Forelimb muscle (tissue), 1 donor: ENCODE measurements at places on chromosomes 7 and 10.

GRCh38 chr10:93815304-93816096 is 57.8 kb downstream of the LGI1 start:
- DNase-seq, result no peak

- no peak for DNase-seq
These were observed 9.1 kb upstream of the DENND2A start for GRCh38 chr7:140649556-140650205.

DNA sequence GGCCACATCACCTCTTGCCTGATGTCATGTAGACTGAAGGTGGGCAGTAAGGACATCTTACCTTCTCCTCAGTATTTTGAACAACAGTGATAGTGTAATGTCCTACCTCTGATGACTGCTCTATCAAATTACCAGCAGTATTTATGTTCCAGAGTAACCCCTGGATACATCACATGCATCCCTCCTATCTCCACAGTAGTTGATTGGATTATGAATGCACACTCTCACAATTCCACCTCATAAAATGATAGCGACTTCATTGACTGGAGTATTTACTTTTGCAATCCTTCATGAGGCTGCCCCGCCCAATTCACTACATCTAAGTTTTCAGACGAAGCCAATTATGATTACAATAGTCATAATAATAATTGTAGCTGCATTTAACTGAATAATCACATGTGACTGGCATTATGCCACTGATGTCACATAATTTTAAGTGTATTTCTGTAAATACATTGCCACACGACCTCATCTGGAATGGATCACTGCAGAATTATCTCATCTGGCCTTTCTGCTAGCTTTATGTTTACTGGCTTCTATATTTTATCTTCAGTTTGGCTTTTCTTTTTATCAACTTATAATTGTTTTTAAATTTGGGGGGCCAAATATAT is 268.9 kb downstream of the SLC25A13 start:
- no peak for DNase-seq

- no peak for DNase-seq
These were observed 2.1 kb downstream of the CPED1 start for GRCh38 chr7:120990468-120991118.

DNA sequence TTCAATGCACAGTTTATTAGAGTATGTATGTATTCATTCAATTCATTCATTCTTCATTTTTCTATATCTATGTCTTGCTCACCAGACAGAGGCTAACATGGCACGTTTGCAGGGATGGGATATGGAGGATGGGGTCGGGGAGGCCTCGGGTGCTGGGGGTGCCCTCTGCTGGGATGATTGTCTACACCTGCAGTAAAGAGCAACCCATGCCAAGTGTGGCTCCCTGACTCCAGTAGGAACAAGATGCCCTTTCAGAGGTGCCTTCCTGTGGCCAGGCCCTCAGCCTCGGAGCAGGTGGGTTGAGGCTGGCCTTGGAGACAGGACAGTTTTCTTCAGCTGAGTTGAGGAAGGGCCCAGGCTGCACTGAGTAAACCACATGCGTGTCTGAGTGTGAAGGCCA is 157.2 kb downstream of the SH2D4B start:
- no peak for DNase-seq

DNA sequence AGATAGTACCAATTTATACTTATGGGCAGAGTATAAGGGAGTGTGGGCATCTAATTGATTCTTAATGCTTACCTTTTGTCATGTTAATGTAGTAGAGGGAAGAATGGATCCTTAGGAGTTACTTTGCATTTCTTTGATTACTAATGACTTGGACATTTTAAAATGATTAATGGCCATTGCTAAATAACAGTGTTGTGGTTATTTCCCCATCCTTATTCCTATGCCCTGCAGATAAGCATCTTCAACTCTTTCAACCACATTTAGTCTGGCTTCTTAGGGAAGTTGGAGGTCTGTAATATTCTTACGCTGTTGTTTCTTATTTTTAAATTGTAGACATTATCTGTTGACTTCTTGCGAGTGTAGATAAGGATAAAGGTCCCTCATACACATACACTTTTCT is 37.2 kb downstream of the KAT6B start:
- DNase-seq, result no peak

DNA sequence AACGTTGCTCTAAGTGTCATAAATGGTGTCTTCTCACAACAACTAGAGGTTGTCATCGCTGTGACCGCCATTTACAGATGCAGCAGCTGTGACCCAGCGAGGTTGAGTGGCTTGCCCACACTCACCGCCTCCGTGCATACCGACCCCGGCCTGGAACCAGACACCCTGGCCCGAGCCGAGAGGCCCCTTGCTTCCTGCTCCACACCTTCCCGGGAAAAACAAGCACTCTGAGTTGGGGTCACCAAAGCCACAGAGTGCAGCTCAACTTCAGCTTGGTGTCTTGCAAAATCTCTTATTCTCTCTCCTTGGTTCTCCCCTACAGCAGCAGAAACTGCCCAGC is 115.7 kb upstream of the PPP2R2D start:
- DNase-seq, result no peak

DNA sequence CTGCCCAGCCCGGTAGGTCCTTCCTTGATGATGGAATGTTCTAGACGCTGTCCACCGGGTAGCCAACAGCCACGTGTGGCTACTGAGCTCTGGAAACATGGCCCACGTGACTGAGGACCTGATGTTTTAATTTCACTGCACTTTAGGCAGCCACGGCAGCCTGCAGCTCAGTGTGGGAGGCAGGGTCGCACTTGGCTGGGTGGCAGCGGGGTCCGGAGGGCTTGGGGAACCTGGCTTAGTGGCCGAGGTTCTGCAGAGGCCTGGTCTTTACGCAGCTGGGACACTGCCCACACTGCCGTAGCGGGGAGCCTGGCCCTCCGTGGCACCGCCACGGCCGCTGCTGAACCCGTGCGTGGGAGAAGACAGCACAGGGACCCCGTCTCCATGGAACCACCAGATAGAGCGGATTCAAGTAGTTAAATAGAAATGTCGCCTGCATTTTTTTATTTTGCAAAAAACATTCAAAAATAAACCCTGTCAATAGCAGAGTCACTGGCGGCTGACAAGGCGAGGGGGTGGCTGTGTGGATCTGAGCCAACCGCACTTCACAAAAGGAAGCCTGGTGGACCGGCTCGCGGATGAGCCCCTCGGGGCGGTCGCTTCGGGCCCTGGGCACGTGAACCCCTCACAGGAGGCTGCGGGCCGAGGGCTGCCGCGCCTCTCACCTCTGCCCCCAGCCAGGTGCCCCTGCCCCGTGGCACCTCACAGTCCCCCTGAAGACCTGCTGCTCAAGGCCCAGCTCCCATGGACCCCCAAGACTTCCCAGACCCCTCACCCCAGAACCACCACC is 25.6 kb upstream of the UTF1 start:
- DNase-seq, result no peak

- DNase-seq, result no peak
These were observed 23.7 kb downstream of the PHTF2 start for GRCh38 chr7:77822269-77822668.

- DNase-seq, result no peak
These were observed 90.2 kb upstream of the FAM20C start for GRCh38 chr7:102047-102711.
